Prostate gland (tissue), 2 donors: ENCODE measurements at places on chromosomes 6 and 20.

GRCh38 chr6:71599359-71599758 is 287.0 kb upstream of the RIMS1 start:
- no peak for DNase-seq

DNA sequence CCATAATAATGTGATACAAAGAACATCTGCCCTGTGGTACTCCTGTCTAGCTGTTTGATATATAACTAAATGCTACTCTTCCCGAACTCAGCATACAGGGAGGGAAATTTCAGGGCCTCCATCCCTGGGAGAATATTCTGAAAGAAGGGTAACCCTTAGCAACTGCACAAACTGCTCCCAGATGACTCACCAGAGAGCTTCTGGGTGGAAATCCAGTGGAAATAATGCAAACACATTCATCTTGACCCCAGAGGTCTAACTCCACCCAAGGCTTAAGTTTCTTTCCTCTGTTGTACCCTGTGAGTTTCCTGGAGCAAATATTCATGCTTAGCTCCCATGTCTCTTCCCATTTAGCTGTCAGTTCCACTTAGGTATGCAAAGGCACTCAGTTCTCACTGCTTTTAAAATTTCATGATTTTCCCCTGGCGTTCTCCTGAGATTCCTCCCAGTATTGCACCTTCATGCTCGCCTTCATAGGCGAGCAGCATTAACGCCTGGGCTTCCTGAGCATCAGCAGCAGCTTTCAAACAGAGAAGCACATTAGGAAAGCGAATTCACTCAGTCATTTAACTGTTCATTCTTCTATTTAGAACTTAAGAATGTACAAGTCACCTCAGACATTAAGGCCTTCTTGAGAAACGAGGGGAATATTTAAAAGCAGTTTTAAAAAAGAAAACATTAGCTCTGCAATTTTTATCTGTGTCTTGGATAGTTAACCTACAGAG is 43.8 kb upstream of the LAMA4 start:
- no peak for DNase-seq

GRCh38 chr6:75602246-75603105 is 796 bp downstream of the SENP6 start:
- DNase-seq = peak; percentile 28

- no peak for DNase-seq
Observed at GRCh38 chr6:112183271-112183671, 71.1 kb downstream of the LAMA4 start.

DNA sequence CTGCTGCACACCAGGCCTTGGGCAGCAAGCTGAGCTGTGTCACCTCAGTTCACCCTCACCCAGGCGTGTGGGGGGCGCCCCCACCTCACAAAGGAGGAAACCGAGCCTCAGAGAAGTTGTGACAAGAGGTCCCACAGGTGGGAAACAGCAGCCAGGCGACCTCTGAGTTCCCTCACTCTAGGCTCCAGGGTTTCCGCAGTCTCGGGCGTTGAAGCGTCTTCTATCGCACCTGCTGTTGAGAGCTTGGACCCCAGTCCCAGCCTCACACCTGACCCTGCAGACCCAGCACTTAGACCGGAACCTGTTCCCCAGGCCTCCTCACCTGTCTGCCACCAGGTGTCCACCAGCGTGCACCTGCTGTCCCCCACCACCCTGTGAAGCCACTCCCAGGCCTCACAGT is 22.3 kb upstream of the APMAP start:
- DNase-seq = no peak

DNA sequence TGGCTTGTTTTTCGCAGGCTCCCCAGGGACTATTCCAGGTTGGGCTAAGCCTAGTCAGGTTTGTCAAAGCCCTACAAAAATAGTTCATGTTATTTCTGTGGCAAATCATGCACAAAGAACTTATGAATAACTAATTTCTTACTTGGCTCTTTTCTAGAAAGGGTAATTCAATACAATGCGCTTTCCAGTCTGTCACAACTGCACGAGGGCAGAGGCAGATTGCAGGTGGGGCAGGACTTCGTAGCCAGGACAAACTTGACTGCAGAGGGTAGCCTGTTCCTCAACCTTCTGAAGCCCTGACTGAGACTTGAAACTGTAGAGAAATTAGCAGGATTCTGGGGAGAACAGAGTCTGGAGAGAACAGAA is 253.5 kb downstream of the QKI start:
- no peak for DNase-seq

GRCh38 chr20:33014336-33015113 is 7.0 kb downstream of the BPIFB2 start:
- no peak for DNase-seq

- DNase-seq = no peak
Observed at GRCh38 chr6:144637541-144637940, 352.4 kb downstream of the UTRN start.

GRCh38 chr6:136893187-136893586 is 28.9 kb upstream of the SLC35D3 start:
- DNase-seq = no peak

DNA sequence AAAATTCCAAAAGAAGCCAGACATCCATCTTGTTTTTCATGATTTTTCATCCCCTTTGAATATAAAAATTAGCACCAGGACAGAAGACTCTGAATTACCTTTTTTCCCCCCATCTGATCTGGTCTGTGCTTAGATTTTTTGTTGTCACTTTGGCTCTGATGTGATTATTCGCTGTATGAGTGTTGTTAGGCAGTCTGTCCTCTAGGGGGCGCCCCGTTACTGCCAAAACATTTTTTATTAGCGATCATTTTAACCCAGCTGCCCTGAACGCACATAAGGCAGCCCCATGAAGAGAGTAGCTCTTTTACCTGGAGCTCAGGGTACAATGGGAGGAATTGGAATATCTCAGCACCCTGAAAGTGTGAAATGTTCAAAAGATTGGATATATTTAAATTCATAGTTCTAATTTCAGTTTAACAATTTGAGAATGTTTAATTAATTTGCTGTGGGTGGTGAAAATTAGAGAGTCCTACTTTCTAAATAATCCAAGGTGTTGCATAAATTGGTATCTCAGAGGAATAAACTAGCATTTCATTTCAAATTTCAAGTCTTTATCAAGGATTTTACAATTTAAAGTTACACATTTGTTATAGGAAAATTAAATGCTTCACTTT is 60.8 kb downstream of the PRPH2 start:
- DNase-seq = peak; percentile 77
